ENCODE measurements at places on chromosomes 6 and 20.
A peak's percentile ranks its signal among the peaks of the same experiment; 100 is the strongest.

GRCh38 chr6:135871296-135871695 lies 19.8 kb downstream of the PDE7B start:
- no peak for DNase-seq

- DNase-seq: no peak
Observed at GRCh38 chr20:21623074-21623780, 82.2 kb upstream of the PAX1 start.

DNA sequence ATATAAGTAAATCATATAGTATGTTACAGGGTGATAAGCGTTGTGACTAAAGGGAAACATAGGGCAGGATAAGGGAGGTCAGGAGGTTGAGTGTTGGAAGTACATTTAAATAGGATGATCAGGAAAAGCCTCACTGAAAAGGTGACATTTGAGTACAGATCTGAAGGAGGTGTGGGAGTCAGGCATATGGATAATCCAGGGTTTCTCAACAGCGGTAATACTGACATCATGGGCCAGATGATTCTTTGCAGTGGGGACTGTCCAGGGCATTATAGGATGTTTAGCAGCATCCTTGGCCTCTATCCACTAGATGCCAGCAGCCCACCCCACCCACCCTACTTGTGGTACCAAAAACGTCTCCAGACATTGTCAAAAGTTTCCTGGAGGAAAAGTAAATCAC lies 292.6 kb upstream of the PREP start:
- DNase-seq: no peak

GRCh38 chr20:24955045-24955444 lies 6.0 kb downstream of the CST7 start:
- DNase-seq: peak; percentile 21

GRCh38 chr6:156449128-156449527 lies 328.1 kb upstream of the ARID1B start:
- no peak for DNase-seq

GRCh38 chr6:89034586-89035251 lies 45.8 kb upstream of the PNRC1 start:
- peak; percentile 73 for DNase-seq

Data from CD4-positive, alpha-beta T cell treated with Interleukin-15 for 1 hour (primary cell).